ENCODE measurements at places on chromosomes 5 and 9.

DNA sequence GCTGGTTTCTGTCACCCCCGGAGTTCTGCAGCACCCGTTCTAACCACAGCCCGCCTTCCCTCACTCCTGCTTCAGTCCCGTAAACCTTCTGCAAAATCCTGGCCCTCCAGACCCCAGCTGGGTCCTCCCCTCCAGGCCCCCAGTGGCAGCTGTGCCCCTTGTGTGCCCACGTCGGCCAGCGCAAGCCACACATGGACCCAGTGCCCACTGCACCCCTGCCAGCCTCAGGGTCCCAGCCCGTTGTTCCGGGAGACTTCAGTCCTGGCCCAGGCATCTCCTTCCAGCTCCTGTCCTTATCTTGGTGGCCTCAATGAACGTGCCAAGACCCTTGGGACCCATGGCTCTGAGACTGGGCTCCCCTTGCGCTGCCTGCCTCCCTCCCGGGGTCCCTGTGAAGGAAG, 43.2 kb downstream of the EXD3 start:
- DNase-seq: no peak

GRCh38 chr5:178221282-178221681, 11.3 kb downstream of the PHYKPL start:
- no peak for DNase-seq

DNA sequence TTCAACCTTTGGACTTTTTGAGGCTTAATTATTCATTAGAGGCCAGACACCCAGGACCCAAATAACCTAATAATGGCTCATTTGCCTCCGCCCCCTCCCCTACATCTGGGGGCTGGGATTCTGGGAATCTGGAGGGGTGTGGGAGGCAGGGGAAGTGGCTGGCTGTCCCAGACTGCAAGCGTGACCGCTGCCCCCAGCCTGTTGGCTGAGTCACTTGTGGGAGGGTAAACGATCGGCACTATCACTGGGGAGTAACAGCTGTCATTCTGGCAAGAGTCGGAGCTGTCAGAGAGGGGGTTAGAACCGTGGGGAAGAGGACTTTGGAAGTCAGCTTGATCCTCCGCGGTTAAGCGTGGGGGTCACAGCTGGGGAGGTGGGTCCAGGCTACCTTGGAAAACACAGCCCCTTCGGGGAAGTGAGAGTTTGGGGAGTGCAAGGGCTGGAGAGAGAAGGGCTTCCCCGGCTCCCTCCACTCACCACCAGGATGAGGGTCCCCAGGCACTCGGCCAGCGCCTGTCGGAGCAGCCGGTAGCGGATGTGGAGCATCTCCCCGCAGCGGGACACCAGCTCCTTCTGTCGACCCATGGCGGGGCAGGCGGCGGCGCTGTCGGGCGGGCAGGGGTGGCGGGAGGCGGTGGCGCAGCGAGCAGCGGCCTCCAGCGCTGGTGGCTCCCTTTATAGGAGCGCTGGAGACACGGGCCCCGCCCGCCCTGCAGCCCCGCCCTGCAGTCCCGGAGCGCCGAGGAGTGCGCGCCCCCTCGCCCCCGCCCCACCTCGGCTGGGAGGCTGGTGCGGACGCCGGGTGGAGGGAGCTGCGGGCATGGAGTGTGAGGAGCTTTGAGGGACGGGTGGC, at the start of gene AQP3:
Gene AQP3, minus strand, starts transcription at position 648 of the 853 bp plus-strand sequence. Its CDS starts 63 bp downstream, at position 585.
- peak; percentile 72 for DNase-seq

DNA sequence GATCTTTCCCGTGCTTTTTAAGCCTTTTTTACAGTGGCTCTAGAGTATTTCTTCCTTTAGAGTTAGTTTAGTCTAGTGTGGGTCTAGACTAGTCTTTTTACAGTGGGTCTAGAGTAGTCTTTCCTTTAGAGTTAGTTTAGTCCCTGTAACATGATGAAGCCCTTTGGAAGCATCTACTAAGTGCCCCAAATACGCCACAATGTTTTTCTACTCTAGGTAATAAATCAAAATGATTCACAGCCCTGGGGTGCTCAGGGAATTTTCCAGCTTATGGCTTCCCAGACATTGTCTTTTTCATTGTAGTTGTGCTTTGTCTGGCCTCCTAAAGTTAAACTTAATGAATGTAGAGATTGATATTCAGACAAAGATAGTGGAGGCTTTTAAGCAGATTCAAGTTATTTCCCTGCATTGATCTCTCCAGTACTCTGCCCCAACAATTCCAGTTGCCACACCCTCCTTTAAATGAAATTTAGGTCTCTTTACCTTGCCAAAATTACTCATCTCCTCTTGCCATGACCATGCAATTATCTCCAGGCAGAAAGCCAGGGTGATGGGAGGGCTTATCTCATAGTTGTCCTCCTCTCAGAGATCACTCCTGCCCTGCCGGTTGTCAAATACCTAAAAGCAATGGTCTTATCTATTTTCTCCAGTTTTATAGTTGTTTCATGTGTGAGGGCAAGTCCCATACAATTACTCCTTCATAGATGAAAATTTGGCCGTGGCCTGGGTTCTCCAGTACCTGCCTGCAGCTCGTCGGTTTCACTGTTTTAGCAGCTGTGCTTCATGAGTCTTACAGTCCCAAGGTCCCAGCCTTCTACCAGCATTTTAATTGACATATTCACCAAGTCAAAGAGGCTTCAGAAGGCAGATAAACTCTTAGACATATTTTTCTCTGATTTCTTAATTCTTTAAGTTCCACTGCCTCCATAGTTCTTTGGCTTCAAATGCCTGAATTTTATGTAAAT, 794.0 kb upstream of the COX7C start:
- no peak for DNase-seq

DNA sequence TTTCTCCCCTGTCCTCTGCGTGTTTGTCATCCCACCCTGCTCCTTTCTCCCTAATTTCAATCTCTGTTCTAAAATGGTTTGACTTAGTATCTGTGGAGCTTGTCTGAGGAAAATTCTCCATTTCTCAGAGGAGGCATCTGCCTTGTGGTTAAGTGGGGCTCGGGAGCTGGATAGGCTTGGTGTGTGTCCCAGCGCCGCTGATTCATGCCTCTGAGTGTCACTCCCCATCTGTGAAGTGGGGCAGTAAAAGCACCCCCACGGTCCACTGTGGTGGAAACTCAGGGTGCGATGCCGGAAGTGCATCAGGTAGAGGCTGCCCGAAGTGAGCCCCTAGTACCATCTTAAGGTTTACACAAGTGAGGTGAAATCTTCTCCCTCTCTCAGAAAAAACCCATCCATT, 37.6 kb downstream of the LRSAM1 start:
- DNase-seq: no peak

GRCh38 chr5:125574491-125575044, 828.1 kb upstream of the ZNF608 start:
- DNase-seq: no peak

GRCh38 chr9:95090023-95090791, 227.3 kb downstream of the FANCC start:
- no peak for DNase-seq

- no peak for DNase-seq
These were observed 116.8 kb upstream of the SHB start for GRCh38 chr9:38185647-38186403.

GRCh38 chr5:60668686-60669304, 31.2 kb downstream of the DEPDC1B start:
- no peak for DNase-seq

- DNase-seq: no peak
These were observed 93.8 kb upstream of the FAM120A start for GRCh38 chr9:93357649-93358048.

DNA sequence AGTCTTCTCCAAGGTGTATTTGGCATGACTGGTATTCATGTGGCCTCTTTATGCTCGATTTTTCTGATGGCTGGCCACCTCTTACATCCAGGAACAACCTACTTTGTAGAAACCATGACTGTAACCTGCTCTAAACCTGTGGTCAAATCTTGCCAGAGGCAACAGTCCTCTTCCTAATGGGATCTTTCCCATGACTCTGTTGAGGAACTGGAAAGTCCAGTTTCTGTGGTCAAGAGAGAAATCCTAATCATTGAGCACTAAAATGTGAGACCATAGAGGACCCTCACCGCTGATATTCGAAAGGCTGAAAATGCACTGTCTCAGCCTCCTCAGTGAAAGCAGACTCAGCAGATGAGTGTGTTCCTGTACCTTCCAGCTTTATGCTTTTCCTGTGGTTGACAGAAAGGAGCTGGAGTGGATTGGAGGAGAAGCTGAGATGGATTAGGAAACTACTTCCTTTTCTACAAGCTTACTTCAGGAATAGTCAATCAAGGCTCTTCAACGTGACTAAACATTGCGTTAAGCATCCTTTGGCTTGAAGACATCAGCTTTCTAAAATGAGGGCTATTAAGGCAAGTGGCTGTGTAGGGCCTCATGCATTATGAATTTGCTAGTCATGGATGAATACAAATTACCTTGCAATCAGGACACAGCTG, 69.7 kb upstream of the DAPK1 start:
- no peak for DNase-seq

DNA sequence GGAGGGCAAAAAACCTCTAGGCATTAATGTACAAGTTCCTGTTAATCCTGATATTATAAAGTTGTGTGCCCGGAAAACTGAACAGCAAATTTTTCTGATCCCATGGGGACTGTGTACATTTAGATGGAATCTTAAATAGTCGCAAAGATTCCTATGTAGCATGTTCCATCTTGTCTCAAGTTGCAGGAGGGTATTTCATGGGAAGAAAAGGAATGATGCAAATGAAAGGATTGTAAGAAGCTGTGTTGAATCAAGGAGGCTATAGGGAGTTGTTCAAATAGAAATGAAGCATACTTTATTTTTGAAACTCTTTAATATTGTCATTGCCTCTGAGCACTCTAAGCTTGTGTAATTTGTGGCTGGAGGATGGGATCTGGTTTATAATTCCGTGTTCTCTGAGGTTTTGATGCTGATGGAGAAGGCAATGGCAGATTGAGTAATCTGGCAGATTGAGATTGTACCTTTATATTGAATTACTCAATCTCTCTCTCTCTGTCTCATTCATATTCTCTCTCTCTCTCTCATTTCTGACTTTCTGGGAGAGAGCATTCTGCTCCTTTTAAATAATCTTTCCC, 288.5 kb downstream of the OSTF1 start:
- DNase-seq: no peak

GRCh38 chr5:10601246-10602030, 37.6 kb downstream of the ANKRD33B start:
- no peak for DNase-seq

DNA sequence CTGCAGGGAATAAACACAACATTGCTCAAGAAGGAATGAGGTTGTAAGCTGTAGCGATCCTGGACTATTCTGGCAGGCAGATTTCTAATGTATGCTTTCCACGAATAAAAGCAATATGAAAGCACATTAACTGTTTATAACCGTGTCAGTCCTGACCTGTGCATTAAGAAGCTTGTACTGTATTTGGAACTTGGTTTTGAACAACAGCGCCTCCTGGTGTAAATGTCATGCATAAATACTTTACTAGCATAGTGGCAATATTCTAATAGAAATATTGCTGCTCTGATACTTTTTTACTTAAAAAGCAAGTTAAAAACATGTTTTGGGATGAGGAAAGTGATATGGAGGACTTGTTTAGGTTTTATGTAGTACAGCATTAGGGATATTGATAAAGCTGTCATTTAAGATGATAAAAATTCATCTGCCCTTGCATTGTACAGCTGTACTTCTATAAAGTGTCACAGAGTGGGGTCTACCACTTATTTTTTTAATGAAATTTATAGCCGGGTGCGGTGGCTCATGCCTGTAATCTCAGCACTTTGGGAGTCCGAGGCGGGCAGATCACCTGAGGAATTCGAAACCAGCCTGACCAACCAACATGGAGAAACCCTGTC, 70.7 kb upstream of the GNE start:
- no peak for DNase-seq

- DNase-seq: peak; percentile 65
These were observed 3.5 kb upstream of the NEK6 start for GRCh38 chr9:124254261-124254682.

GRCh38 chr5:149757197-149757947, 27.3 kb downstream of the PPARGC1B start:
- DNase-seq: no peak

DNA sequence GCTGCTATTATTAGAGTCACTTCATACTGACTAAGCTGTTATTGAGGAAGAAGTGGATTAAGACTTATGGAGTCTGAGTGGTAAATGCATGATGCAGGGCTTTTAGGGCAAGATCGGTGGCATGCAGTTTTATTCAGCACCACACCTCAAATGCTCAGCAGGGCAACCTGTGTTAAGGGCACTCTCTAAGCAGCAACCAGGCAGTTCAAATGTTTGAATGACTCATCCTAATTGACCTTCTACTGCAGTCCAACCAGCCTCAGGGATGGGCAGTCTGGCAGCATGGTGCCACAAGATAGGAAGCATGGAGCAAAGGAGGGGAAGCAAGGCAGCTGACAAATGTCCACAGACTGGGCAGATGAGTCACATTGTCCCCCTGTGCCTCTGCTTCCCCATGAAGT, 80.2 kb upstream of the MIER3 start:
- DNase-seq: no peak

DNA sequence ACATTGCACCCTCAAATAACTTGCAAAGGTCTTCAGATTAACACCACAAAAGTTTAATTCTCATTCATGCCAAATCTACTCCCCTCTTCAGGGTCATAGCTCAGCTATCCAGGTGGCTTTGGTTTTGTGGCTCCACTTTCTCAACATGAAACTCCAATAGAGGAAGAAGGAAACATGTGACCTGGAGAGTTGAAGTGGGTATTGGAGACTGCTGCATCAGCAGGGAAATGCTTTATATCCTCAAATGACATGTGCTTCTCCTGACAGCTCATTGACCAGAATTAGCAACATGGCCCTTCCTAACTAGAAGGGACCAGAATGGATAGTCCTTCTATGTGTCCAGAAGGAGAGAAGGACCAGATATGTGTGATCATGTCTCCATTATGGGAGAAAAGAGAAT, 73.6 kb downstream of the TLR4 start:
- no peak for DNase-seq

DNA sequence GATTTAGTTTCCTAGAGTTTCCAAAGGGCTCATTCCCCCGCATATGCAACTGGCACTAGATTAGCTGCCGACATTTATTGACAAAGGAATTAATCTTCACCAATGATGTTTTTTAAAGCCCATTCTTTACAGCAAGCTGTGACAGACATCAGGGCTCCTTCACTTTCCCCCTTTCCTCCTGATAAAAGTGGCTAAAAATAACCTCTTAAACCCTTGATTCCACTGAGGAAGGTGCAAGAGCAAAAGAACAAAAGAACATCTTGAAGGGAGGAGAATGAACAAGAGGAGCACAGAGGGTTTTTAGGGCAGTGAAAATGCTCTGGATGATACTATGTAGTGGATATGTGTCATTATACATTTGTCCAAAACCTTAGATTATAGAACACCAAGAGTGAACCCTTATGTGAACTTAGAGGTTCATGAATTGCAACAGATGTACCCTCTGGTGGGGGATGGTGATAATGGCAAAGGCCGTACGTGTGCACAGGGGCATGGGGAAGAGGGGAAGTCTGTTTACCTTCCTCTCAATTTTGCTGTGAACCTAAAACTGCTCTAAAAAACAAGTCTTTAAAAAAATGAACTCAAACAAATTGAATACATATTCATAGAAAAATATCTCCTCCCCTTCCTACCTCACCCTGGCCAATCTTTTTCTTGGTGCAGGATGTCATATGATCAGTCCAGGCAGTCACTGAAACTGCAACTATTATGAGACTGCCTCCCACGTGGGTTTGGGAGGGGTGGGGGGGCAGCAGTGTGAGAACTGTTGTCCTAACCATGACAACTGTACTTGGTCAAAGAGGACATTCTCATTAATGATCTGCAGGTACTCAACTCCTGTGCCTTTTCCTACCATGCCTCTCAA, 83.0 kb downstream of the MARCHF3 start:
- DNase-seq: no peak

GRCh38 chr5:133854554-133854953, 113.9 kb downstream of the C5orf15 start:
- DNase-seq: no peak
